ENCODE measurements at places on chromosomes 3 and 15. TPM values are rescaled to one million over a fixed set of nuclear protein-coding genes. Genes with fewer than 3 reads are reported as not detected.

GRCh38 chr3:108093616-108094015, 2.8 kb upstream of the CD47 start:
- DNase-seq = no peak

ITIH4 gene
- total RNA-seq = 4,358 TPM

CCDC13 gene
- 1.6 TPM for total RNA-seq

DHFR2 gene
- 4.1 TPM for total RNA-seq

CPNE9 gene
- not detected for total RNA-seq

DNA sequence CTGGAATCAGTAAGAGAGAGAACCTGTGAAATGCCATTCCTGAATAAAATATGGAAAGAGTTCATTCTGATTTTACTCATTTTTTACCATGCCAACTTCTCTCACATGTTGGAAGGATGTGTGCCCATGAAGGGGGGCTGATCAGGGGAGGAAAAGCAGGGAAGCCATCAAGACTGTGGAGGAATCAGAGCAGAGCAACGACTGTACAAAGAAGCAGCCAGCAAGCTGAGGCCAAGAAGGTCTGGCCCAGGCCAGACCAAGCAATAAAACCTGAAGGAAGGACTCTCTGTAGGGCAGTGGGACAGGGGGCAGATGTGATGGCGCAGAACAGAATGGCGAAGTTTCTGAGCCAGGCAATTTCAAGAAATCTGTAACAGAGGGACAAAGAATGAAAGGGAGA, 24.0 kb upstream of the ARNT2 start:
- DNase-seq = no peak

GRCh38 chr3:117874904-117875874, 1159.5 kb downstream of the IGSF11 start:
- DNase-seq = no peak

RFTN1 gene
- 20.9 TPM for total RNA-seq

DNA sequence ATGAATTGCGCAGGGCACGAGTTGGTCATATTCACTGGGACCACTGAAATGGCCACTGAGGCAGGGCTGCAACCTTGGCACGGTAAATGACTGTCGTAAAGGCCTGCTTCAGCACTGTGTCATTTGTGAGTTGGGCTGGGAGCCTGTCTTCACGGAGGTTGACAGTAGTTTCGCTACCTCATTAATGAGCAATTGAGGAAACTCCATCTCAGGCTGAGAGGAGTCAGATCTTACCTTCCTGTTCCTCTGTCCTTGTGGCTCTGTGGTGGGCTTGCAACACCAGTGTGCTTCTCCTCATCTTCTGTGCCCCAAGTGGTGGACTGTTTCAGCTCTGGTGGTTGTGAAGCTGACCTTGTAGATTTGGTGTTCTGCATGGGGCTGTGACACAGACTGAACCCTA, 80.1 kb upstream of the EIF1B start:
- no peak for DNase-seq

NCKIPSD gene
- 12.0 TPM for total RNA-seq

GP5 gene
- total RNA-seq = 0.10 TPM

DNA sequence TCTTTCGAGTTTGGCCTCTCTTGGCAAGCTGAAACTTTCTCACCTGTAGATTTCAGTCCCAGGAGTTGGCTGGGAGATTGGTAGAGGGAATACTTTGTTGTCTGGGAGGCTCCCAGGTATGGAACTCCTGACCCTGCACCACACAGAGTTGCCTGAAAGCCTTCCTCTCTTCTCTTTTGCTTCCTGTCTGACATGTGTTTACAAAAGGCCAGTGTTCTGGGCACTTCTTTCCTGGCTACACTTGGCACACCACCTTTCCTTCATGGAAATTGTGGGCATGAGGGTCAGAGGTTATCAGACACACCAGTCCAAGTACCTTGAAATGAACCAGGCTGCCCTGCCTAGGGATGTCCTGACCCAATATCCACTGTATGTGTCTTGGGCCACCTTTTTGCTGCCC, 123.7 kb downstream of the ABHD5 start:
- DNase-seq = no peak

SUCNR1 gene
- total RNA-seq = 1.8 TPM

ISLR gene
- total RNA-seq = 2.3 TPM

- DNase-seq = no peak
Observed at GRCh38 chr3:113741086-113741485, 5.0 kb downstream of the NAA50 start.

DNA sequence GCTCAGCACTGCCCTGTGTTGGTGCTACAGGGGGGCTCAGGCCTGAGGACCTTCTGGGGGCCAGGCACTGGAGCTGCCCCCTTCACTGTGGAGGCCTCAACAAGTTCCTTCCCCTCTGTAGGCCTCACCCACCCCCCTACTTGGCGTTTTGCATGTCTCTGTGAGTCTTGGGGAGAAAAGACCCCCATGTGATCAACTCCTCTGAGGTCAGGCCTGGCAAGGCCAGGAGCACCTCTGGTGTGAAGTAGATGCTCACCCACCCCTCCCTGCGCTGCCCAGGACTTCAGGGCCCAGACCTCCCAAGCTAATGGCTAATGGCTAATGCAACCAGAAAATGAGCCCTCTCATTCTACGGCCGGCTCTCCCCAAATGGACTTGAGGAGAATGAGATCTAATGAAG, 34.2 kb upstream of the CHRNB4 start:
- no peak for DNase-seq

ADIPOQ gene
- total RNA-seq = not detected

GRCh38 chr15:31442699-31443111, 116.1 kb downstream of the KLF13 start:
- DNase-seq = no peak

GRCh38 chr3:142694225-142694624, 29.6 kb upstream of the TRPC1 start:
- DNase-seq = no peak

DNA sequence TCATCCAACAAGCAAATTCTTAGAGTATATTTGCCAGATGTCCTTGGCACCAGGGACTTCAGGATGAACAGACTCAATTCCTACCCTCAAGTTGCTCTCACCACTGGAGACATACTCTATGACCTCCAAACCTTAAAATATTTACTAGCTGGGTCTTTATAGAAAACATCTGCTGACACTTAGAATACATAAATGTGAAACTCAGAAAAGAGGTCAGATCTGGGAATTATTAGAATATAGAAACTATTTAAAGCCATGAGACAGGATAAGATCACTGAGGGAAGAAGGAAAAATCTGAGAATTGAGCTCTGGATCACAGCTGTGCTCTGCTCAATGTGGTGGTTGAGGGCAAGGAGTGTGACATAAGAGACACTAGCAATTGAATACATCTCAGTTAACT, 695.4 kb upstream of the UBE2E2 start:
- DNase-seq = no peak

DNA sequence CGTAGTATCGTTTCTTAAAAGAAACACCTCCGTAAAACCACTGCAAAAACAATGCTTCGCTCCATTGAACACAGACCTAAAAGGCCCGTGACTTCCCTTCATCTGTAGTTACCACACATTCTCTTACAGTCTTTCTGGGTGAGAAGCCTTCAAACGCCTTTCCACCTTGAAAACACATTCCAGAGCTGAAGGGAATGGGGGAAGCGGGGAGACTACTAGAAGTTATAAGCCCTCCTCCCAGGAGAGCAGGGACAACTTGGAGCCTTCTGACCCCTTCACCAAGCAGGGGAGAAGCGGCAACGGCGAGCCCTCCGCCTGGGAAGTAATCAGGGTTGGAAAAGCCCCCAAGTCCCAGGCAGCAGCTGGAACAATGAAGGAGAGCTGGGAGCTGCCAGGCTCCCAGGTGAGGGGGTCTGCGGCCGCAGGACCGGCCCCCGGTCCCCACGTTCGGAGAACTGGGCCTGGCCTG, 461 bp downstream of the SECISBP2L start:
- DNase-seq = no peak

- no peak for DNase-seq
Observed at GRCh38 chr3:102826636-102827035, 391.8 kb downstream of the ZPLD1 start.

CCDC54 gene
- not detected for total RNA-seq

DNA sequence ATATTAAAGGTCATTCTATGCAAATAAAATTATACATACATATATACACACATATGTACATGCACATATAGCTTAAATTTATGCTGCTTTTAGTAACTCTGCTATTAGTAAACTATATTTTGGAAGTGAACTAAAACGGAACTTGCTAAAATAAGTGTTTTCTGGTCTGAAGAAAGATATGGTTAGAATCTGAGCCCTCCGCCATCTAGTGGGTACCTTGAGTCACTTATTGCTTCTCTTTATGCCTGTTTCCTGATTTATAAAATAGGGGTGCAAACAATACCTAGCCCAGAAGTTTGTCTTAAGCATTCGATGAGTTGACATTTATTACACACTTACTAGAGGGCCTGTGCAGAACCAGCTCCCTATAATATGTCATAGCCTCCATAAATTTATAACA, 255.7 kb downstream of the CNTN6 start:
- no peak for DNase-seq

DUOXA2 gene
- total RNA-seq = not detected

INSYN1 gene
- 1.4 TPM for total RNA-seq

APOD gene
- total RNA-seq = 0.25 TPM

DNA sequence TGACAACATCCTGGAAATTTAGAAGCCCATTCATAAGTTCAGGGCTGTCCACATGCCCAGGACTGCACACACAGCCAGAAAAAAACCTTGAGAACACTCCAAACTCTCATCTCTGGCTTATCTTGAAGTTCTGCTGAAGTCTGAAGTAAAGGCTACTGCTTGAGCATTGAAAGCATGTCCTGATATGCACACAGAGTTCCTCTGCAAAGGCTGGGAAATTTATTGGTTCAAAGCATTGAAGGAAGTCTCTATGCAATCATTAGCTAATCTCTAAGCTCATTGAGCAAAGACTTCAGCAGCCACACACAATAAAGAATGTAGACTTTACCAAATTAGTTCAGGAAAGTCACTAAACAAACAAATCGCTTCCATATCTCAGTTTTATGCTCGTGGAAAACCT, 162.0 kb upstream of the STT3B start:
- DNase-seq = no peak

- no peak for DNase-seq
Observed at GRCh38 chr3:72998466-72998865, 1.9 kb downstream of the PPP4R2 start.

COL7A1 gene
- total RNA-seq = 2.5 TPM

RPN1 gene
- total RNA-seq = 198 TPM

DNA sequence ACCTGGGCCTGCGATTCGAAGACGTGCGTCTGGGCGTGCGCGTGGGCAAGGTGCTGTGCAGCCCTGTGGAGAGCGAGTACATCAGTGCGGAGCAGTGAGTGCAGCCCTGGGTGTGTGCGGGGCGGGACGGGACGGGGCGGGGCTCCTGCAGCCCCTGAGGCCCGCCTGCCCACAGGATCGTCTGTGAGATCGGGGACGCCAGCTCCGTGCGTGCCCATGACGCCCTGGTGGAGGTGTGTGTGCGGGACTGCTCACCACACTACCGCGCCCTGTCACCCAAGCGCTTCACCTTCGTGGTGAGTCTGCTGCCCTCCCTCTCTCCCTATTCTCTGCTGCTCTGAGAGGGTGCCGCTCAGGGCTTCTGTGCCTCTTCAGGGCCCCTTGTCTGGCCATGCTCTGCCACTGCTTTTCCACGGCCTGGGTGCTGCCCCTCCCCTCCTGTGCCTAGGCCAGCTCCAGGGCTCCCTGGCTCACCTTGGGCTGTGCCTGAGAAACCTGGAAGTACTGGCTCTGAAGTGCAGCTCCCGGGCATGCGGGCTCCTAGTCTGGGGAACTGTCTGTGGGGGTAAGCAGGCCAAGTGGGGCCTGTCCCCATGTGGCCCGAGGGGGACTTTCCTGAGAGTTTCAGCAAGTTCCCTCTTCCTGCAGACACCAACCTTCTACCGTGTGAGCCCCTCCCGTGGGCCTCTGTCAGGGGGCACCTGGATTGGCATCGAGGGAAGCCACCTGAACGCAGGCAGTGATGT, 31.8 kb downstream of the PLXNA1 start:
- DNase-seq = no peak

All from left lobe of liver (tissue), 2 donors.